ENCODE measurements at places on chromosomes 11 and 22.

- DNase-seq = no peak
These were observed 63.0 kb downstream of the HORMAD2 start for GRCh38 chr22:30143265-30143664.

DNA sequence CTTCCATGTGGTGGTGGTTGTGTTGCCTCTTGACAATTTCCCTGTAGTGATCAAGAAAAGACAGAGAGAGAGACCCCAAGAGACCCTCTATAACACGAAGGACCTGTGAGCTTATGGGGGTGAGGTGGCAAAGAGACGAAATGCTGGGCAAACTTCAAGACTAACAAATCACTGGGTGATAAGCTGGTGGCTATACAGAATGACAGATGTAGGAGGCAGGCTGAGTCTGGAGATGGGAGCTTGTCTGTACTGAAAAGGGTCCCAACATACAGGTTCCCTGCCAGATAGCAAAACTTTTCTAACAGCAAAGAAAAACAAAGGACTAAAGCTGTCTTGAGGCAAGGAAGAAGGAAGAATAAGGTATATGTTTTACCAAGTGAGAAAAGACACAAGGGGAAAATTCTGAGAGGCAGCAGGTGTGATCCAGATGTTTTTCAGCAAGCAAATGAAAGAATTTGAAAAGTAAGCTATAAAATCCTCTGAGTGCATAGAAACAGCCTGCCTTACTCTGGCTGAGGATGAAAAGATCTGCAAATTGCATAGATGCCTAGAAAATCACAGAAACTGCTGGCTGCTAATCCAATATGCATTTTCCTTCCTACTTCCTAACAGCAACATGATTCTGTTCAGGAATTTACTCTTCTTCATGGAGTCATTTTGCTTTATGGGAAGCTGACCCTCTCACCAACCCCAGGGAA is 21.9 kb upstream of the LYVE1 start:
- no peak for DNase-seq

GRCh38 chr11:118046964-118047700 is 29.7 kb upstream of the TMPRSS4 start:
- DNase-seq = no peak

- DNase-seq = no peak
These were observed 2.0 kb upstream of the TIMP3 start for GRCh38 chr22:32799496-32799895.

DNA sequence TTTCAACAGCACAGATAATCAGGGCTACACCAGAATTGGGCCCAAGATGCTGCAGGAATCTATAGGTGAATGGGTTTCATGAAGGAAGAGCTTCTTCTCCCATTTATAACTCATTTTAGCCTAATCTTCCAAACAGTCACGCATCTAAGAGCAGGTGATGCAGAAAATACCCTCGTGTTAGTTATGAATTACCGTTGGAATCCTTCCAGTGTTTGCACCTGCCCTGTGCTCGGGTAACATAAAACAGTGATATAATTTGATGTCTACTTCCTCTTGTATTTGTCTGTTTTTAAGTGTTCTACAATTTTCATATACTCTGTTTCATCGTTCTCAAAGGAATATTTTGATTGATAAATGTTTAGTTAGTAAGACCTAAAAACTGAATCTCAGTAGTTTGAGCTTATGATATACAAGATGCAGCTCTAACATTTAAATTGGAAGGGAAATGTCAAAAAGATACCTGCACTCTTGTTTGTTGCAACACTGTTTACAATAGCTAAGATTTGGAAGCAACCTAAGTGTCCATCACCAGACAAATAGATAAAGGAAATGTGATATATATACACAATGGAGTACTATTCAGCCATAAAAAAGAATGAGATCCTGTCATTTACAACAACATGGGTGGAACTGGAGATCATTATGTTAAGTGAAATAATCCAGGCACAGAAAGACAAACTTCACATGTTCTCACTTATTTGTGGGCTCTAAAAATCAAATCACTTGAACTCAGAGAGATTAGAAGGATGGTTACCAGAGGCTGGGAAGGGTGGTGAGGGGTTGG is 42.1 kb downstream of the PPARA start:
- DNase-seq = no peak

- DNase-seq = no peak
These were observed 6.6 kb downstream of the NEAT1 start for GRCh38 chr11:65429068-65429681.

DNA sequence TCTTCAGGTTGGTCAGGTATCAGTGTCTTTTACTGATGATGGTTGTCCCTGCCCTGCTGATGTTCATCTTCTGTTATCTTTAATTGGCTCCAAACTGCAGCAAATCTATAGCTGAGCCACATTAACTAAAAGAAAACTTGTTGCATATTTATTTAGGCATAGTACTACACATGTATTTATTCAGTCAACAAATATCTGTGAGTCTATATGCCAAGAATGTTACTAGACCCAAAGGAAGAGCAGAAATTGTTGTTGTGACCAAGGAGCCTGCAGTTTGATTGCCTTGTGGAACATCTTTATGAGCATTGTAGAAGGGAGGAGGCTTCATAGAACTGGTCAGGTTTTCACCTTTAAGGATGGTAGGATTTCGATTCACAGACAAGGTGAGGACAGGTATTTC is 10.1 kb downstream of the BMAL1 start:
- no peak for DNase-seq

DNA sequence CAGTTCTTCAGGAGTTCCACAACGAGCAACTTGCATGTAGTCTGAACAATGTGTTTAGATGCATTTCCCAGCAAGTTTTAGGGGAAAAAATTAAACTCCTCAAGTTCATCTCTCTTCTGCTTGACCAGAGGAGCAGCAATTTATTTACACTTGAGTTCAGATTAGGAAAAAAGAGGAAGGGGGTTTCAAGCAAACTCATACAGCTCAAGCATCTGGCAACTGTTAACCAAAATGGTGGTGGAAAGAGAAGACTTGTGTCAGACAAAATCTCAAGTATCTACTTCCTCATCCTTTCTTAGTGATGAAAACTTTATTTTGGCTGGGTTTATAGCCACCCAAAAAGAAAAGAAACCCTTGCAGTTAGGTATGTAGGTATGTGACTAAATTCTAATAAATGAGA is 29.1 kb upstream of the PICALM start:
- no peak for DNase-seq

- peak; percentile 79 for DNase-seq
These were observed 3.7 kb upstream of the MUC5AC start for GRCh38 chr11:1153951-1154493.

GRCh38 chr22:37892566-37893335 is 13.3 kb upstream of the MICALL1 start:
- DNase-seq = peak; percentile 53
